Activated naive CD4-positive, alpha-beta T cell treated with anti-CD3 and anti-CD28 coated beads, Interleukin-2, amount 50 U/mL, for 16 hours (primary cell): ENCODE measurements at places on chromosomes 1 and 21.

DNA sequence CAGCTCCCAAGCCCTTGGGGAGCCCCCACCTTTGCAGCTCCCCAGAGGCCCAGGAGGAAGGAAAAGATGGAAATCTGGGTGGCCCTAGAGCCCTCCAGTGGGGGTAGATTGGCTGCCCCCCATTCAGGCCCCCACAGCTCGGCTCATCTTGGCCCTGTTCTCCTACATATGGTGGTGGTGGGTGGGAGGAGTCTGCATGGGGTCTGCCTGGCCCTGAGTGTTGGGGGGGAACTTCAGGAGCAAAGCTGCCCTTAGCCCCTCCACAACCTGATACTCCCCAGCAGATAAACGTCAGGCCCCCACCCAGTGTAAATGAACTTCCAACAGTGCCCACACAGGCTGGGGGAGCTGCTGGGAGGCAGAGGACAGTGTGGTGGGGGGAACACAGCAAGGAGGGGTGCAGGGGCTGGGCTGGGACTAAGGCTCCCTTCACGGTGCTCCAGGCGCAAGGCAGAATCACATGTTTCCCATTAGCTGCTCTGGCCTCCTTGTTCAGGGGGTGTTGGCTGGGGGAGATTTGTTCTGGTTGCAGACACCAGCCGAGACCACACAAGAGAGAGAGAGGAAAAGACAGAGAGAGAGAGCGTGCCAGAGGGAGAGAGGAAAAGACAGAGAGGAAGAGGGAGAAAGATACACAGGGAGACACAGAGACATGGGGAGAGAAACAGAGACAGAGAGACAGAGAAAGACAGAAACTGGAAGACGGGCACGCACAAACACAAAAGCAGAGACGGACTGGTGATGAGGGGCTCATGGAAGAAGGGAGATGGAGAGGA, 42.6 kb downstream of the AHDC1 start:
- DNase-seq: no peak

DNA sequence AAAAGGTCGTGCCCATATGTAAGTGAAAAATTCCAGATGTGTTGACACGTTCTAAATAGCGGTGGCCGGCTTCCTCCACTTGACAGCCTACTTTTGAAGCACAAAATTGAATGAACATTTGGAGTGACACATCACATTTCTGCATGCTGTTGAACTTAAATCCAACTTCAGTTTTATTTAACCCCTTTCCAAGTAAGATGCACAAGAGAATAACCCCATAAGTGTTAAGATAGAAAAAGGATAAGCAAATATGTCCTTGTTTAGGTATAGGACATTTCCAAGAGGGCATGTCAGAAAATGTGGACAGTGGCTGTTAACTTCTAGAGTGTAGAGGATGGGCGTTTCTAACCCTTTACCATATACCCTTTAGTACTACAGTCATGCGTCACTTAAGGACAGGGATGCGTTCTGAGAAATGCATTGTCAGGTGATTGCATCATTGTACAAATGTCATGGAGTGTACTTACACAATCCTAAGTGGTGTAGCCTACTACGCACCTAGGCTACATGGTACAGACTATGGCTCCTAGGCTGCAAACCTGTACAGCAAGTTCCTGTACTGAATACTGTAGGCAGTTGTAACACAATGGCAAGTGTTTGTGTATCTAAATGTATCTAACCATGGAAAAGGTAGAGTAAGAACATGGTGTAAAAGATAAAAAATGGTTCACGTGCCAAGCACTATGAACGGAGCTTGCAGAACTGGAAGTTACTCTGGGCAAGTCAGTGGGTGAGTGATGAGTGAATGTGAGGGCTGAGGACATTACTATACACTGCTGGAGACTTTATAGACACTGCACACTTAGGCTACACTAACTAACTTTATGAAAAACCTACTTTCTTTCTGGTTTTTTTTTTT, 9.3 kb upstream of the FAM89A start:
- no peak for DNase-seq

- no peak for DNase-seq
Measured at GRCh38 chr1:9670085-9670484, 18.6 kb downstream of the PIK3CD start.

- DNase-seq: no peak
Measured at GRCh38 chr1:223759273-223759672, 46.9 kb downstream of the CAPN2 start.

GRCh38 chr1:94026619-94027380, 94.1 kb downstream of the ABCA4 start:
- DNase-seq: no peak

DNA sequence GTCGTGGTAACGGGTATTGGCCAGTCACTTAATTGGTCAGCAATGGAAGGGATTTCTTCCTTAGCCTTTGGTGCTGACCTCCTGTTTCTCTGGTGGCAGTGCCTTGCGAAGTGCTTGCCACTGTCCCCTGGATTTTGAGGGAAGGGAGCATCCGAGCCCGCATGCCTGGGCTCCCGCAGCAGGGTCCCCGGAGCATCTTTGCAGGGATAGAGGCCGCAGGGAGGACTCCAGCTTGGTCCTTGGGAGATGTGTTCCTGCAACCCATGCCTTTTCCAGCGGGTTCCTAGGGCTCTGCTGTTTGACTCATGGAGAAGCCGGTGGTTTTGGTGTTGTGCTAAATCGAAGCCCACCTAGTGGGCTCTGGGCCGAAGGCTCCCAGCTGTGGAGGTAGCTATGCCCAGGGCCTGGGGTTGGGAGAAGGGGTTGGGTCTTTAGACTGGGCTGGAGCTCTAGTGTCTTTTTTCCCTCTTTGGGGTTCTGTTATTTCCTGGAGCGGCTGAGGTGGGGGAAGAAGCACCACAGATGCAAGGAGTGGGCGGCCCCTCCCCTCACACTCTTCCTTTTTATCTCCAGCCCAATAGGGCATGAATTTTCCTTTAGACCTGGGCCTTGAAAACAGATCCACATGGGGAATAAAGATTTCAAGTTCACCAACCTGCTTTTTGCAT, 39.0 kb downstream of the PIK3CD start:
- DNase-seq: no peak

DNA sequence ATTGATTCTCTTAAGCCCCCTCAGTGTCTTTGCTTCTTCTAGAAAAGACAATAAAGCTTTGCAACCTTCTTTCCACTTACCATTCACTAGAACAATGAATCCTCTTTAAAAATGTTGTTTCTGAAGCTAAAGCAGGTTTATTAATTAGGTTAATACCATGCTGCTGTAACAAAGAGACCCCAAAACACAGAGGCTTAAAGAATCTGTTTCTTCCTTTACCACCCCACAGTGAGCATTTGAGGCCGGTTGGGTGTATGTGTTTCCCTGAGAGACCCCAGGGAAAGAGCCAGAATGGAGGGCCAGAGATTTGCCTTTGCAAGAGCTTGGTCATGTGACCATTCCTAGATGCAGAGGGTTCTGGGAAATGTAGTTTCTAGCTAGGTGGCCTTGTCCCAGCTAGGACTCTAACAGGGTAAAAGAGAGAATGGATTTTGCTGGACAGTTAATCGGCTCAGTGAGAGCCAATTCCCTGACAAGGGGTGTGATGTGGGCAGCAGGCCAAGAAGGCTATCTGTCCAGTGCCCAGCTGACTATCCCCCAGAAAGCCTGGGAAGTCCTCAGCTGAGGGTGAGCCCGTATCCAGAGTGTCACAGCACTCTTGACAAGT, 191.8 kb upstream of the TMEM51 start:
- no peak for DNase-seq

DNA sequence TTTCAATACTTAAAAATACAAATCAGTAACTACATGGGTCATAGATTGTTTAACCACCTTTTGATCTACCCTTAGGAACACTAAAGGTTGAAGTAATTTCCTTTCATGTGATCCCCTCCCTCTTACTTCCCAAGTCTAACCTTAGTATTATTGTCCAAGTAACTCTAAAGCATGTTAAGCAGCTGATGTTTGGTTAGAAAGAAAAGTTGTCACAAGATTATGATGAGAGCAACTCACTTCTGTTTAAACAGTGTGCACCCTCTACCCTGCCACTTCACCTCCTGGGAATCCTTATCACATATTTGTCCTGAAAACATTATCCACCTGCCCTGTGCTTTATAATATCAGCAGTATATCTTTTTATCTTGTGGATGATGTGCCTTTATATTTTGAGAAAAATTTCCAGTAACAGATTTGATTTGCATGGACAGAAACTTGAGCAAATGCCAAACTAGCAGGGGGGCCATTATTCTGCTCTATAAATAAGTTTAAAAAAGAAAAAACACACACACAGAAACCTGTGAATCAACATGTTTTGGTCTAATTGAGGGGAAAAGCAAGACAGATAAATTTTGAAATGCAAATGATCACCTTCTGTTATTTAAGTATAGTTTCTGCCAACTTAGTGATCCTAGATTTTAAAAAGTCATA, 194.3 kb downstream of the RPS6KC1 start:
- no peak for DNase-seq

- no peak for DNase-seq
Measured at GRCh38 chr1:53176452-53177208, 20.0 kb upstream of the CPT2 start.

GRCh38 chr1:23394684-23395083, 25.0 kb upstream of the ZNF436 start:
- DNase-seq: no peak

DNA sequence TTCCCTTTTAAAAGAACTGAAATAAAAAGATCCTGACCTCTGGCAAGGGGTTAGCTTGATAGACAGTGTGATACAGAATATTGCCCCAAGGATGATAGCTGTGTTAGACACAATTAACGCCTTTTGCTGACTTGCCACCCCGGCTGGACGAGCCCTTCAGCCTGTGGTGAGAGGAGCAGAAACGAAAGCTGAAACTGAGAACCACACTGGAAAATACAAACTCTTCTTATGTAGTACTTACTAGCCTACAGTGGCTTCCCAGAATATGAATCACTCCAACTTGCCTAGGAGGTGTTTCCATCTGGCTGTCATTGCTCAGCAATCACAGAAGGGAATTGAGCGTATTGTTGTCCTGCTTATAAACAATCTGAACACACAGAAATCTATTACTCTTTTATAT, 22.9 kb downstream of the SAMSN1 start:
- DNase-seq: peak; percentile 29

- DNase-seq: peak; percentile 72
Measured at GRCh38 chr1:9724706-9725476, 73.4 kb downstream of the PIK3CD start.

DNA sequence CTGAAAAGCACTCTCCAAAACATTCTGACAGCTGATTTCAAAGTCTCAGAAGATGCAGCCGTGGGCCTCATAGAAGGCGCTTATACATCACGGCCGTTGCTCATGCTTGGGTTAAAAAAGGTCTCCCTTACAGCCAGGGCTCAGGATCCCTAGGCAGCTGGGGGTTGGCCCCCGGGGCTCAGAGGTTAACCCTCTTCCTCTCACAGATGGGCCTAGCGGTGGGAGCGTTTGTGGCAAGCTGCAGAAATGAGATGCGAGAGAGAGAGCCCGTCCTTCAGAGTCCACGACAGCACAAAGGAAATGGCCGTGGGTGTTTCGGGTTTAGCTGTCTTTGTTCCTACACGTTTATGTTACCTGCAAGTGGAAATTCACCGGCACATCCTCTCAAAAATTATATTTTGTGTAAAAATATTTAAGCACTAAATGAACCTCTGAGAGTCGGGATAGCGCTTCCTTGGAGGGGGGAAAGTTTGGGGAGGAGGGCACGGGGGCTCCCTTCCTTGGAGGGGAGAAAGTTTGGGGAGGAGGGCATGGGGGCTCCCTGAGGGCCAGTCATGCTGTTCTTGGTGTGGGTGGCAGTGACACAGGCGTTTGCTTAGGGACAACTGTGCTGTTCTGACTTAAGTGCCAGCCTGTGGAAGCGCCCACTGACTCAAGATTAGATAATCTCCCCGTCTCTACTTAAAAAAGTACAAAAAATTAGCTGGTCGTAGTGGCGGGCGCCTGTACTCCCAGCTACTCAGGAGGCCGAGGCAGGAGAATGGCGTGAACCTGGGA, 20.5 kb upstream of the PRDM15 start:
- DNase-seq: peak; percentile 41

GRCh38 chr1:244548558-244549115, 87.6 kb downstream of the CATSPERE start:
- no peak for DNase-seq

GRCh38 chr1:202155478-202156021, 4.9 kb downstream of the PTPN7 start:
- DNase-seq: no peak

- no peak for DNase-seq
Measured at GRCh38 chr1:77459881-77460280, 178.1 kb downstream of the AK5 start.

DNA sequence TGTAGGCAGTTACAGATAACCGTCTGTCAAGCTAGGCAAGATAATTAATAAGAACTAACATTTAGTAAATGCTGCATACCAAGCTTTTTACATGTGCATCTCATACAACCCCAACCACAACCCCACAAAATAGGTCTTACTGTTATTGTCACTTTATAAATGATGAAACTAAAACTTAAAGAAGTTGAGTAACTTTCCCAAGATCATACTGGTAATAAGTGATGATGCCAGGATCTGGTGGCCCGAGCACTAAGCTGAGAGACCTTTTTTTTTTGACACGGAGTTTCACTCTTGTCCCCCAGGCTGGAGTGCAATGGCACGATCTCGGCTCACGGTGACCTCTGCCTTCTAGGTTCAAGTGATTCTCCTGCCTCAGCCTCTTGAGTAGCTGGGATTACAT, 1.8 kb downstream of the NCSTN start:
- DNase-seq: no peak

DNA sequence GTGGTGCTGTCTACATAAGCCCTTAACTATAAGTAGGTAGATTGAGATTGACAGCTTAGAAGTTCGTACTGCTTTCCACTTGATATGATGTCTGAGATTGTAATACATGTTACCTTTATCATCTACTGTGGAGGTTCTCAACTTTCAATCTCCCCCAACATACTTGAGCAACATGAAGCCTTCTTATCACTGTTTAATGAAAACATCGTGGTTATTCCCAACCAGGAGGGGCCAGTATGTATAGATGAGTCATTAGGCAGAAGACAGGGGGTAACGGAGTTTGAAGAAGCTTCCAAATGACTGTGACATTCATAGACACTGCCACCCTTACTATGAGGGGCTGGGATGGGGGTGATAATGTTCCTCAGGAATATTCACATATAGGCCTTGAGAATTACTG, 36.0 kb downstream of the CENPF start:
- DNase-seq: no peak
